ENCODE measurements at places on chromosomes 16 and 17. TPM values are rescaled to one million over a fixed set of nuclear protein-coding genes. Genes with fewer than 3 reads are reported as not detected.

- H3K27ac ChIP-seq: no peak overlapping the region
- DNase-seq: no peak
- H3K4me3 ChIP-seq: no peak overlapping the region
- H3K36me3 ChIP-seq: peaks cover 8% of the 10 kb centered on the region
- H3K27me3 ChIP-seq: peaks cover 4% of the 10 kb centered on the region
- peaks cover 8% of the 10 kb centered on the region for H3K4me1 ChIP-seq
These were observed 12.7 kb downstream of the SLC35B1 start for GRCh38 chr17:49694847-49695697.

The OR1A1 gene
- not detected for total RNA-seq

DNA sequence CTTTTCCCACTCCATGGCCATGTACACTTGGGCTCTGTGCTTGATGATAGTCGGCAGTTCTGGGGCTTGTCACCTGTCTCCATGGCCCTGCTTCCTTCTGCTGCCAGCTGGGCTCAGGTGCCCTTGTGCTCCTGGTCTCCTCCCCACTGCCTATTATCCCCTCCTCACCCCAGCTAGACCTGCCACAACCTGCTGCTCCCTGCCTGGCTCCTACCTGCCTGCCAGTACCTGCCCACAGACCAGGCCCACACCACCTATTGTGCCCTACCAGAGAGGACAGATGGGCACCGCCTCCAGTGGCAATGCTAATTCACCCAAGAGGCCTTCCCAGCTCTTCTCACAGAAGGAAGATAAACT, 538 bp upstream of the RAPGEFL1 start:
- peak overlapping the region; percentile 67 for H3K4me3 ChIP-seq
- peaks cover 20% of the 10 kb centered on the region for H3K36me3 ChIP-seq
- H3K27ac ChIP-seq: peak overlapping the region; percentile 88
- DNase-seq: peak; percentile 78
- no peaks in the 10 kb centered on the region for H3K27me3 ChIP-seq
- peaks cover 41% of the 10 kb centered on the region for H3K4me1 ChIP-seq

DNA sequence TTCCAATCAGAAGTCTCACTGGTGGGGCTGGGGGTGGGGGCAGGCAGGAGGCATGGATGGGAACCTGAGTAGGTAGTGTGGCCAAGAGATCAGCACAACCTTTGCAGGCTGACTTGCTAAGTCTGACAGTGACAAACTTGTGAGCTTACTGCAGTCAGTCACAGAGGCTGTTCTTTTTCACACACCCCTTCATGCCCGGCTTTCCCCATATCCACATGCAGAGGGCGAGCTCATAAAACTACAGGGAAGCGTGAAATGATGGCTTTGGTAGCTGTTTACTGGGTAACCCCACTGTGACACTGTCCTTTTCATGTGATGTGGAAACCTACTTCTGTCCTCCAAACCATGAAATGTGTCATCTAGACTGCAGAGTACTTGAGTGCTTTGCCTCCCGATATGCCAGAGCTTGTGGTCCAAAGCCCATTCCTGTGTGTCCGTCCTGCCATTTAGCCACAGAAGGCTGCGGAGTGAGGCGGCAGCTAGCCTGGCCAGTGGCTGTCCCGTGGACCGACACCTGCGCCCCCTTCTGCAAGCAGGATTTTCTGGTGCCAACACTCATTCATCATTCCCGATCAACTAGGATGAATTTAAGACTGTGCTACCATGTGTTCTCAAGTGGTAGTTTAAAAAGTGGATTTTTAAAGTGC, 9.8 kb downstream of the GEMIN4 start:
- no peak overlapping the region for H3K27ac ChIP-seq
- H3K36me3 ChIP-seq: peaks cover 78% of the 10 kb centered on the region

GRCh38 chr17:14813649-14814370, 451.3 kb downstream of the PMP22 start:
- H3K36me3 ChIP-seq: no peaks in the 10 kb centered on the region
- H3K27me3 ChIP-seq: no peaks in the 10 kb centered on the region
- H3K4me3 ChIP-seq: no peak overlapping the region
- no peak for DNase-seq
- H3K4me1 ChIP-seq: no peaks in the 10 kb centered on the region

DNA sequence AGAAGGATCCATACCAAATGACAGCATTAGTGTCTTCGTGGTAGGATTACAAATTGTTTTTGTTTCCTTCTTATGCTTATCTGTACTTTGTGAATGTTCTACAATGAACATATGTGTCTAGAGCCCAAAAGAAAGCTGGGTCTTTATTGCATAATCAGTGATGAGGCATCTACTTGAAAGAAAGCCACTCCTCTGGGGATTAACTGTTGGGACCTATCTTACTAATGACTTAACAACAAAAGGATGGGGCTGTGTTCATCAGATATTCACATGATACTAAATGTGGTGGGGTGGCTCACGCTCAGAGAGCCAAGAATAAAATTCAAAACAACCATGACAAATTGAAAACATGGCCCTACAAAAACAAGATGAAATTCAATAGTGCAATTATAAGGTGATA, 160.2 kb downstream of the RGS9 start:
- H3K27ac ChIP-seq: peak overlapping the region; percentile 61
- H3K36me3 ChIP-seq: no peaks in the 10 kb centered on the region
- peaks cover 6% of the 10 kb centered on the region for H3K4me1 ChIP-seq
- H3K4me3 ChIP-seq: no peak overlapping the region

GRCh38 chr16:53822936-53823529, 119.1 kb downstream of the FTO start:
- H3K27me3 ChIP-seq: no peaks in the 10 kb centered on the region
- no peak for DNase-seq
- H3K36me3 ChIP-seq: no peaks in the 10 kb centered on the region
- H3K4me3 ChIP-seq: no peak overlapping the region

DNA sequence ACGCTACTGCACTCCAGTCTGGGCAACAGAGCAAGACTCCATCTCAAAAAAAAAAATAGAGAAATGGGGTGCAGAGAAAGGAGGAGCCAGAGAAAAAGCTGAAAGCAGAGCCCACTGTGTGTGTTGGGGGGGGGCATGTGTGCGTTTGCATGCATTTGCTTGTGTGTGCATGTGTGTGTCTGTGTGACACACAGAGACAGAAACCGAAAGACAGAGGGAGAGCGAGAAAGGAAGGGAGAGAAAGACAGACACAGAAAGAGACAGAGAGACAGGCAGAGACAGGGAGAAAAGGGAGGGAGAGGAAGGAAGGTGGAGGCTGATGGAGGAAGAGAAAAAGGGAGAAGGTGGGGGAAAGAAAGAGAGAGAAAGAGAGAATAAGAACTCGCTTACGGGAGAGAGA, 9.8 kb upstream of the CIITA start:
- H3K4me3 ChIP-seq: no peak overlapping the region
- DNase-seq: no peak
- no peak overlapping the region for H3K27ac ChIP-seq
- no peaks in the 10 kb centered on the region for H3K36me3 ChIP-seq
- no peaks in the 10 kb centered on the region for H3K27me3 ChIP-seq

- H3K4me1 ChIP-seq: peaks cover 34% of the 10 kb centered on the region
- no peaks in the 10 kb centered on the region for H3K27me3 ChIP-seq
- H3K27ac ChIP-seq: no peak overlapping the region
- H3K36me3 ChIP-seq: no peaks in the 10 kb centered on the region
These were observed 62.3 kb upstream of the MAF start for GRCh38 chr16:79662669-79663313.

The TLE7 gene
- total RNA-seq: not detected

- H3K36me3 ChIP-seq: no peaks in the 10 kb centered on the region
- no peak overlapping the region for H3K4me3 ChIP-seq
- no peaks in the 10 kb centered on the region for H3K27me3 ChIP-seq
- H3K27ac ChIP-seq: no peak overlapping the region
- DNase-seq: no peak
These were observed 44.2 kb downstream of the LDHD start for GRCh38 chr16:75072239-75072947.

The CD68 gene
- 5.0 TPM for total RNA-seq

DNA sequence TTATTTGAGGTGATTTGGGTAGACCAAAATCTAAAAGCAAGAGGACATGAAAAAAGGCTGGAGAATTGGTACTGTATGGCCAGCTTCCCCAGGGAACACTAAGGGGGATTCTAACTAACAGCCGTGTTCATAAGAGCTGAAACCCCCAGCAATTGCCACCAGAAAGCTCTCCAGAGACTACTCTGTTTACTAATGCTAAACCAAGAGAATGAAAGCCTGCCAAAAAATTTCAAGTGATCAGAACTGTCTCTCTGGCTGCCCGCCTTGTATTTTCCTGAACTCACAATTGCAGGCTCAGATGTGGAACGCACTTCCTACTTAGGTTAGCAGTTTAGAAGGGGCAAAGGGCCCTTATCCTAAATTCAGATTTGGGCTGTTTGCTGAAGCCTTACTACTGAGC, 24.1 kb downstream of the MYH10 start:
- H3K4me1 ChIP-seq: peaks cover 3% of the 10 kb centered on the region
- H3K36me3 ChIP-seq: no peaks in the 10 kb centered on the region
- no peak overlapping the region for H3K27ac ChIP-seq
- H3K27me3 ChIP-seq: no peaks in the 10 kb centered on the region
- no peak for DNase-seq
- no peak overlapping the region for H3K4me3 ChIP-seq

GRCh38 chr16:29686740-29687332, 7.9 kb downstream of the QPRT start:
- H3K4me3 ChIP-seq: no peak overlapping the region
- DNase-seq: no peak
- H3K27me3 ChIP-seq: no peaks in the 10 kb centered on the region
- no peaks in the 10 kb centered on the region for H3K4me1 ChIP-seq

DNA sequence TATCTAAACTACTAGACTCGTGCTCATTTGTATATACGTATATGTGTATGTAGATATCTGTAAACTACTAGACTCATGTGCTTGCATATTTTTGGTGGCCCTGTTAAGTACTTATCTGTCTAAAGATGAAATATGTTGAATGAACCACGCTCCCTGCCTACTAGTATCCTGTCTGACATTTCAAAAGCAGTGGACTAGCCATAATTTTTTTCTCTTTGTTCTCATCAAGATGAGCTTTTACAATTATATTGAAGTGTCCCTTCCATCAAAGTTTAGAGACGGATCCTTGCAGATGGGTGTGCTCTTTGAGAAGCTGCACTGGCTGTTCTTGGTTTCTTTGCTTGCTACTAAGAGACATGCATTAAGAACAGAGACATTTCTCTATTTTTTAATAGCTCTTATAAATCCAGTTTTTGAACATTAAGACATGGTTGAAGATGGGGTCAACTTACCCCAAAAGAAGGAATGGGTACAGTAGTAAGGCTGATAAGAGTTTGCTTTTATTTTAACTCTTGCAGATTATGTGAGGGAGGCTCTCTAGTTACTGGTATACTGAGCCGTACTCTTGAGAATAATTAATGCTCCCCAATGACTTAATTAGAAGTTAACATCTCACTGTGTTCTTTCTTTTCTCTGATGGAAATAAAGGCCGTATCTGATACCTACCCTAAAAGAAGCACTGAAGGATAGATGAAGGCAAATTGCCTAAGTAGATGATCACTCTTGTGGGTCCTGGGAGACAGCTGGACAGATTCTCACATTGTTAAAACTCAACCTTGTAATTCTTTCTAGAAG, 3.4 kb downstream of the CNTNAP4 start:
- no peak for DNase-seq
- H3K27me3 ChIP-seq: no peaks in the 10 kb centered on the region
- no peak overlapping the region for H3K4me3 ChIP-seq
- H3K4me1 ChIP-seq: no peaks in the 10 kb centered on the region

- no peak for DNase-seq
- H3K27me3 ChIP-seq: no peaks in the 10 kb centered on the region
- peaks cover 71% of the 10 kb centered on the region for H3K4me1 ChIP-seq
- H3K27ac ChIP-seq: no peak overlapping the region
- no peaks in the 10 kb centered on the region for H3K36me3 ChIP-seq
These were observed 18.5 kb downstream of the CYTH1 start for GRCh38 chr17:78763561-78763960.

- no peak for DNase-seq
- no peaks in the 10 kb centered on the region for H3K36me3 ChIP-seq
These were observed 2098.3 kb downstream of the TP53TG3F start for GRCh38 chr16:35557731-35558130.

DNA sequence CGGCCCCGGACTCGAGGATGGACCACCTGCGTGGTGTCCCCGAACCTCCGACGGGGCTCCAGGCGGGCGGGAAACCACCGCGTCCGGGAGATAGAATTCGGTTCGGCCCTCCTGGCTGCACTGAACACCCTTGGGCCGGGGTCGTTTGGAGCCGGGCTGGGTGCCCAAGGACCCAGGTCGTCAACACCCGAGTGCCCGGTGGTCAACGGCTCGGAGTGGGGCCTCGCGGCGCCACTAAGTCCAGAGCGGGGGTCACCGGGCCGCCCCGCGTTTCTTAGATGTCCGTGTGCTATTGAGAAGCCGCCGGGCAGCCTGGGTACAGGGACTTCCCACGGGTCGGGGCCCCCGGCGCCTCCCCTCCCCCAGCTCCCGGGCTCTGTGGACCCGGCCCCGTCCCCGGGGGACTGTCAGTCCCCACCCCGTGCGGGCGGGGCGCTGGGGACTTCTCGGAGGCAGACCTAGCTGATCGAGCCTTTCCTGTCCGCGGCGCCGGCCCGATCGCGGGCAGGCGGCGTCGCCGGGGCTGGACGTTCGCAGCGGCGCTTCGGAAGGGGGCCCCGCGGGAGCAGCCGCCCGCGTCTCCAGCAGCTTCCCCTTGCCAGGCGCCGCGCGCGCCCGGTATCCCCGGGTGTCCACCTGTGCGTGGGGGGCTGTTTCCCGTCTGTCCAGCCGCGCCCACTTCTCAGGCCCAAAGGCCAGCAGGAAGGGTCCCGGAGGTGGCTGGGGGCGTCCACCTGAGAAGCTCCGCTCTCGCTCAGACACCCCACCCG, 655 bp upstream of the NPTX1 start:
- no peak overlapping the region for H3K27ac ChIP-seq
- H3K27me3 ChIP-seq: peaks cover 100% of the 10 kb centered on the region
- no peak for DNase-seq
- no peaks in the 10 kb centered on the region for H3K36me3 ChIP-seq
- peak overlapping the region; percentile 49 for H3K4me3 ChIP-seq
- H3K4me1 ChIP-seq: peaks cover 50% of the 10 kb centered on the region

GRCh38 chr17:76492989-76493501, 8.2 kb downstream of the RHBDF2 start:
- H3K27ac ChIP-seq: peak overlapping the region; percentile 76
- DNase-seq: no peak
- H3K4me1 ChIP-seq: peaks cover 55% of the 10 kb centered on the region
- H3K36me3 ChIP-seq: no peaks in the 10 kb centered on the region
